Smooth muscle cell of the brain vasculature (primary cell): ENCODE measurements at places on chromosomes 13 and 19.
A peak's percentile ranks its signal among the peaks of the same experiment; 100 is the strongest.

GRCh38 chr13:23723471-23723870 lies 153.3 kb downstream of the TNFRSF19 start:
- no peak for DNase-seq

- DNase-seq, result no peak
Measured at GRCh38 chr19:49430678-49431329, 5.6 kb downstream of the GFY start.

DNA sequence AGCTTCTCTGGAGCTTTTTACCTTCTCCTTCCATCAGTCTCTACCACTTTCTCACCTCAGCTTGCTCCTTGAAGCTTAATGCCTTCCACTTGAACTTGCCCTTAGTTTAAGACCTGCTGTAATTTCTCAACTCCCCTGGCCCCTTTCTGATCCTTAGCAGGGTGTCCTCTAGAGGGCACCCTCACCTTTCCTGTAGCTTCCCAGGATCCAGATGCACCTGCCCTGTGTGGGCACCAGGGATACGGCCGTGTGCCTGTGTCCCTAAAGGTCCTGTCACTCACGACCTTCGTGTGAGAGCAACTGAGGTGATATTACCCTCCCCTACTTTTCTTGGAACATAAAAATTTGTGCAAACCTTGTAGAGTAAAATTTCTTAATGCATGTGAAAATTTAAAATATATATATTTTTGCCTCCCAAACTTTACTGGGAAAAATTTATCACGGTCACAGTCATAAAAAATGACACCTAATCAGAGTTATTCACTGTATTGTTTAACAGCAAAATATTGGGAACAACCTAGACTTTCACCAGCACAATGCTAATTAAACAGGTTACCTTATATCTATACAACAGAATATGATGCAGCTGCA lies 46.4 kb downstream of the PSG3 start:
- no peak for DNase-seq

- no peak for DNase-seq
Measured at GRCh38 chr13:64697226-64697625, 2532.9 kb downstream of the PCDH9 start.

- DNase-seq, result peak; percentile 70
Measured at GRCh38 chr19:18156841-18157464, 4.0 kb downstream of the PIK3R2 start.

DNA sequence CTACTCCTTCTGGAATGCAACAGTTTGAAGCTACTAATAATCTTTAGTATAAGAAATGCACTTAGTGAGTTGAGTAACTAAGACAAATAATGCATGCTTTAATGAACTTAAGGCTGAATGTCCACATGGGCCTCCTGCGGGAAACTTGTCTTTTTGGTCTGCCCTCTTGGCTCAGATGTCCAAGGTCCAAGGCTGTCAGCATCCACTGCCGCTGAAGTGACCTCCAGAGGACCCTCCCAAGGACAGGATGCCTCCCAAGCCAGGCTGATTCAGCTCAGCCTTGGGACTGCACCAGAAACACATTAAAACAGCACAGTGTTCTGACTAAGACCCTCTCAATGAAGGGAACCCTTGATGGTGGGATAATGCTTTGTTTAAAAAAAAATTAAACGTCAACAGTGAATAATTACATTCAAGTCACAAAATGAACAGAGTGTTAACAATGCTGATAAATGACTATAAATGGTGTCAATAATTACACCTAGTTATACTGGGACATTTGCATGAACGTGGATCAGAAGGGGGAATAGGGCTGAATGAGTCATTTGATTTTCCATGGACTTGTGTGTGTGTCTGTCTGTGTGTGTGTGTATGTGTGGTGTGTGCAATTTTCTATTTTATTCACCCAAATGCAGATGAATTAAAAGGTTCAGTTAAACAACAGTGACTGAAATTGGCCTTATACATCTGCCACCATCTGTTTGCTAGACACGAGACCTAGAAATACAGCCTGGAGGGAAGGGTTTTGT lies 150.5 kb downstream of the COL4A1 start:
- no peak for DNase-seq
